Frontal cortex (tissue), 4 donors: ENCODE measurements at places on chromosomes 6 and 20.
A peak's percentile ranks its signal among the peaks of the same experiment; 100 is the strongest.

DNA sequence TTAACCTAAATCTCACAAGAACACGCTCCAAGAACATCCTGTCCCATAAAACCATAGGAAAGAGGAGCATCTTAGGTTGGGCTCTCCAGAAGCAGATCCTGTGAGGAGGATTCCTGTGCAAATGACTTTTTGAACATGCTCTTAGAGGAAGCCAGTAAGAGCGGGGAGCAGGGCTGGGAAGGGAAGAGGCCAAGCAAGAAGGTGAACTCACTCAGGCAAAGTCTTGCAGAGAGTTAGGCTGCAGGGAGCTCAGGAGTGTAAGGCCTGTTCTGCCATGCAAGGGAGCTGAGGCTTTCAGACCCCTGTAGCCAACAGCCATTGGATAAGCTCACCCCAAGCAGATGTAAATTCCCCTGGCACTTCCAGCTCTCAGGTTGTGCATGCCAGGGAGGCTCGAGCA, 63.6 kb upstream of the LY86 start:
- no peak for DNase-seq

DNA sequence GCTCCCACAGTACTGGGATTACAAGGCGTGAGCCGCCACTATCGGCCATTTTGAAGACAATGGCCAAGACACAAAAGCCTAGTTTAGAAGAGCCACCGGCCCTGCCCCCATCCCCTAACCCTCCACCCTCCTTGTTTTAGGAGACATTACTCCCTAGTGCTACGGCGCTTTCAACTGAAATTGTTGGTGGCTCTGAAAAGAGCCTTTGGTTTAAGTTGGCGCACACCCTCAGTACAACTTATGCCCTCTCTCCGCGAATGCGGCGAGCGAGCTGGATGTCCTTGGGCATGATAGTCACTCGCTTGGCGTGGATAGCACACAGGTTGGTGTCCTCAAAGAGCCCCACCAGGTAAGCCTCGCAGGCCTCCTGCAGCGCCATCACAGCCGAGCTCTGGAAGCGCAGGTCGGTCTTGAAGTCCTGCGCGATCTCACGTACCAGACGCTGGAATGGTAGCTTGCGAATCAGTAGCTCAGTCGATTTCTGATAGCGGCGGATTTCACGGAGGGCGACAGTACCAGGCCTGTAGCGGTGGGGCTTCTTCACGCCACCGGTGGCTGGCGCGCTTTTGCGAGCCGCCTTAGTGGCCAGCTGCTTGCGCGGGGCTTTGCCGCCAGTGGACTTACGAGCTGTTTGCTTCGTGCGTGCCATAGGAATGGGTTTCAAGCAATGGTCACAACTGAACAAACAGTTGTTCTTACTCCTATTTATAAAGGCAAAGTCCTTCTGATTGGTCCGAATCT, 114.9 kb upstream of the BTN3A2 start:
- no peak for DNase-seq

DNA sequence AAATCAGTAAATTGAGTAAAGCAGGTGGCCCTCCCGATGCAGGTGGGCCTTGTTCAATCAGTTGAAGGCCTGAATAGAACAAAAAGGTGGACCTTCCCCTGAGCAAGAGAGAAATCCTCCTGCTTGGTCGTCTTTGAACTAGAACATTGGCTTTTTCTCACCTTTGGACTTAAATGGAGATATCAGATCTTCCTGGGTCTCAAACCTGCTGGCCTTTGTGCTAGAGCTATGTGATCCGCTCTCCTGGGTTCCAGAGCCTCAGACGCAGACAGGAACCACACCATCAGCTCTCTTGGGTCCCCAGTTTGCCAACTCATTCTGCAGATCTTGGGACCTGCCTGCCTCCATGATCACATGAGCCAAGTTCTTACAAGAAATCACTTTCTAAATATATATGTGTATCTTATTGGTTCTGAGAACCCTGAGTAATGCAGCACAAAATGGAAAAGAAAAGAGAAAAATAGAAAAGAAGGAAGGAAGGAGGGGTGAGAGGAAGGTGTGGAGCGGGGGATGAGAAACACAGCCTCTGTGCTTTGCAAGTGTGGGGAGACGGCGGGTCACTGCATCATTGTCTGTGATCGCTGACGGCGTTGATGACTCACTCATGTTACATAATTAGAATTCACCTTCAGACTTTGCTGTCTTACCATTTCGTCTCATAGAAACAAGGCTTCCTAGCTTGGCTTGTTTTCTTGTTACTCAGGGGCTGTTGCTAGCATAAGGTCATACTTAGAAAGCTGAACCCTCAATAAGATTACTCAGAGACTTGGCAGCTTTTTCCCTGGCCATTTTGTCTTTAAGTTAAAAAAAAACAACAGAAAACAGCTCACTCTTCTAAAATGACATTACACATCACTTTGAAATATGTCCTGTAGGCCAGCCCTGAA, 85.7 kb upstream of the NEDD9 start:
- DNase-seq: no peak

DNA sequence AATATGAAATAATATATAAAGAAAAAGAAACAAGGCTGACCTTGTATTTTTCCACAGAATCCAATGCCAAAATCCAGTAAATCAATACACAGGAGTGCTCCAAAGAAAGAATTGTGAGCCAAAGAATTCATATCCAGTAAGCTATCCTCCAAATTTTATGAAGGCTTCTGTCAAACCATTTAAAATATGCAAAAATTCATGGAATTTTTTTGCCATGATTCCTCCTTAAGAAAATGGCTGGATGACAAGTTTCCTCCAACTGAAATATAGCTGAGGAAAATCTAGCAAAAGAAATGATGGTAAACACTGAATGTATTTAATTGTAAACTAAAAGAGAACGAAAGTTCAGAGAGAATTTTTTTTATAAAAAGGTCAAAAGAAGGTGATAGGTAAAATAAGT, 290.3 kb downstream of the UBE3D start:
- DNase-seq: no peak

DNA sequence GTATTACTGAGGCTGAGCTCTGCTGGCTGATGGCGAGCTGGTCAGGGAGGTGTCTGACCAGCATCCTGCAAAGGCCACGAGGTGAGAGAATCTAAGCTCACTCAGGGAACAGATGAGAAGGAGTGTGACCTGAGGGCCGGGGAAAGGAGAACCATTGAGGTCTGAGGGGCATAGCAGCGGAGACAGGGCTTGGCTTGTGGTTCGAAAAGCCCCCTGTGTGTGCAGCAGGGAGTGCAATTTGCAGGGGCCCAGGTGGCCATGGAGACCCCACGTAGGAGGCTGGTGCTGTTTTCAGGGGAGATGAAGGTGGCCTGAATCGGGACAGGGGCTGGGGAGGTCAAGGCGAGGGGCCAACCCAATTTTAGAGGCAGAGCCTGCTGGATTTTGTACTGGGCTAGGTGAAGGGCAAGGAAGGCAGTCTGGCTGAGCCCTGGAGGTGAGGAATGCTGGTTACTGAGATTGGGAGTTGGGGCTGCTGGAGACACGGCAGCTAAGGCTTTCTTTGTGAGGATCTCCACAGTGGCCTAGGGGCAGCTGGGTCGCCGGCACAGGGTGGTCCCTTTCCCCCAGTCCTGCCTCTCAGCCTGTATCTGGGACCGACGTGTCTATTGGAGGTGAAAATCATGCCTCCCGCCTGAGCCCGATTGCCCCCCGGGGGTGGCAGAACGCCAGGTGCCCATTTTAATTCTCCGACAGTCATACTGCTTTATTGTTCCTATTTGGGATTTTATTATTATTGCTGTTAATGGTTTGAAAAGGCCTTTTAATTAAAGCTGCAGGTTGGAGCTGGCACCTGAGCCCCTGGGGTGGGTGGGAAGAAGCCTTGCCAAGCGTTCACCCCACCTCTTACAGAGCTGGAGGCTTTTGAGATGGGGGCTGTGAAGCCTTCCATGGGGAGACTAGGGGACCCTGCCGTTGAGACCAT, 28.4 kb downstream of the DLGAP4 start:
- DNase-seq: no peak

GRCh38 chr6:137260217-137260616, 41.0 kb upstream of the IFNGR1 start:
- no peak for DNase-seq

DNA sequence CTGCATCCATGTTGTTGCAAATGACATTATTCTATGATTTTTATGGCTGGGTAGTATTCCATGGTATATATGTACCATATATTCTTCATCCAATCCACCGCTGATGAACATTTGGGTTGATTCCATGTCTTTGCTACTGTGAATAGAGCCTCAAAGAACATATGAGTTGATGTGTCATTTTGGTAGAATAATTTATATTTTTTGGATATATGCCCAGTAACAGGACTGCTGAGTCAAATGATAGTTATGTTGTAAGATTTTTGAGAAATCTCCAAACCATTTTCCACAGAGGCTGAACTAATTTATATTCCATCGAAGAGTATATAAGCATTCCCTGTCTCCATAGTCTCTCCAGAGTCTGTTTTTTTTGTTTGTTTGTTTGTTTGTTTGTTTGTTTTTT, 1373.5 kb downstream of the GRIK2 start:
- no peak for DNase-seq

DNA sequence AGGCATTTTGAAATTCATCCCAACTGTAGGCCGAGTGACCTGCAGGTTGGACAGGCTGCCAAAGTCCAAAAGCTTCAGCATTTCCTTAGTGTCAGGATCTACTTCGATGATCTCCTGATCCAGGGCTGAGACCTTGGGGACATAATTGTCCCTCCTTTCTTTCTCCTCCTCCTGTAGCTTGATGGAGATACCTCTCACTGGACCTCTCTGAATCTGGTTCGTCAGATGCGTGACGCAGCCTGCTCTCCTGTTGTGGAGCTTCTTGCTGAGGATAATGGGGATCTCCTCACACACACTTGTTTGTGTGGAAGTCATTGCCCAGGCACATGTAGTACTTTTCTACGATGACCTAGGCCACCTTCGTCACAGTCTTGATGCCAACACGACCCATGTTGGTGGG, 1.5 kb upstream of the MAS1L start:
- no peak for DNase-seq

DNA sequence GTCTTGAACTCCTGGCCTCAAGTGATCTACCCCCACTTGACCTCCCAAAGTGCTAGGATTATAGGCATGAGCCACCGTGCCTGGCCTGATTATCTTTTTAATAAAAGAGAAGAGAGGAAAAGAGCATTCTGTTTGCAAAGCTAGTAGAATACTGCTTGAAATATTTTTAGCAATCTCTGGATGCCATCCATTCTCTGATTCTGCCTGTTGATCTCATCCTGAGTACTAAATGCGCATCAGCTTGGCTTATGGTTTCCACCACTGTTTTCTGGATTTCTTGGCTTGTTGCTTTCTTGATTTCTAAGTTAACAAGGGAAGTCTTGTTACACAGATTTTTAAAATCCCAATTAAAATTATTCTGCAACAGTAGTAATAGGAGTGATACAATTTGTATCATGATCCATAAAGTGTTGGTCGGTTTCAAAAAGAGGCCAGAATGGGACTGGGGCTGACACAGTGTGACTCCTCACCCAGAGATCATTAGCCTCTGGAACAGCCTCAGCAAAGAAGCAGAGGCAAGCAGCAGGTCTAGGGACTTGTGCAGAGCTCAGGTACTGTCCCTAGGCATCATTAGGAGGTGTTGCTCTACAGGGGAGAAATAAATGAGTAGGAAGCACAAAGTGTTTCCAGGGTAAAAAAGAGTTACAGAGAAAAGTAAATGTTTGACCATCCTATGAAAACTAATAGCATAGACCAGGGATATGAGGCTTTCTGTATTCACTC, 17.8 kb upstream of the SLC16A10 start:
- no peak for DNase-seq

- no peak for DNase-seq
Observed at GRCh38 chr6:74657931-74658330, 547.9 kb downstream of the COL12A1 start.

GRCh38 chr20:40738976-40739375, 49.9 kb upstream of the MAFB start:
- DNase-seq: no peak

GRCh38 chr20:43717616-43717995, 9.2 kb downstream of the GTSF1L start:
- DNase-seq: no peak

- DNase-seq: no peak
Observed at GRCh38 chr20:22499515-22500166, 84.7 kb downstream of the FOXA2 start.

- no peak for DNase-seq
Observed at GRCh38 chr6:15941168-15941567, 187.7 kb upstream of the MYLIP start.

- no peak for DNase-seq
Observed at GRCh38 chr6:1380625-1381427, 8.6 kb upstream of the FOXF2 start.

- peak; percentile 38 for DNase-seq
Observed at GRCh38 chr6:89122625-89123024, 4.8 kb upstream of the SRSF12 start.

- no peak for DNase-seq
Observed at GRCh38 chr6:43014434-43014909, 423 bp downstream of the KLHDC3 start.

DNA sequence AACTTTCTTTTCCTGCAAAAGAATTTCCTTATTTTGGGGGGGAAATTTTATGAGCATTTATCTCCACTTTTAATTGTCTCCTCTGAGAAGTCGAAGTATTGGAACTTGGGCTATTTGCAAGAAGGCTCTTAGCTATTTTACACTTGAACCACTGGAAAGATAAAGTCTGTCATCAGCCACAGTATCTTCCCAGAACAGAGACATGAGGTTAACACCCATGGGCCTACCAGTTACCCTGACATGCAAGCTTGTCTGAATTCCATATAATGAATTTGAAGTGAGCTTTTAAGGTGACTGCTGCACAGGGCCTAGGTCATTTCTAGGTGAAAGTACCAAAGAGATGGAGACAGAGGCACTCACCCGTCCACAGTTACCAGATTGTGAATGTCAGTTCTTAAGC, 193.1 kb downstream of the SIM1 start:
- no peak for DNase-seq

DNA sequence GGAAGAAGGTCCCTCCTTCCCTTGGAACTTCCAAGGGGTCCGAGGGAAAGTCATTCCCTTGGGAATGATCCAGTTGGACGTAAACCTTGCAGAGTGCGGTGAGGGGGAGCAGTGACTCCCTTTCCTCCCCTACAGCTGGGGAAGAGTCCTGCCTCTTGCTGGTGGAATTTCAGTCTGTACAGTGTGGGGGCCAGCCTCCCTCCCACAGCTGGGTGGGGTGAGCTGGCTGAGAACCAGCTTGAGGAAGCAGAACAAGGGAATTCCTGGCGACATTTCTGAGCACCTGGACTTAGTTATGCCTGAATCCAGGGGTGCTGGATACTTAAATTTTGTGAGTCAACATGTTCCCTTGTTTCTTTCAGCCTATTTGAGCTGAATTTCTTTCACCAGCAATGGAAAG, 152.0 kb downstream of the ANKRD60 start:
- DNase-seq: no peak
